ENCODE measurements at places on chromosomes 12 and 14. TPM values are rescaled to one million over a fixed set of nuclear protein-coding genes. Genes with fewer than 3 reads are reported as not detected.

Gene SDSL
- 13.4 TPM for polyA plus RNA-seq

Gene GALNT16
- polyA plus RNA-seq = not detected

Gene AKT1
- 106 TPM for polyA plus RNA-seq

Gene NELL2
- 0.45 TPM for polyA plus RNA-seq

Gene CEBPE
- polyA plus RNA-seq = 0.15 TPM

Gene C12orf54
- not detected for polyA plus RNA-seq

GRCh38 chr14:24695265-24696241 is 61.6 kb upstream of the GZMB start:
- no peaks in the 10 kb centered on the region for H3K27me3 ChIP-seq
- no peak overlapping the region for H3K27ac ChIP-seq
- DNase-seq = no peak
- H3K4me1 ChIP-seq = no peaks in the 10 kb centered on the region

GRCh38 chr12:132360906-132361777 is 31.8 kb upstream of the GALNT9 start:
- no peak for DNase-seq
- no peak overlapping the region for H3K4me3 ChIP-seq
- H3K27ac ChIP-seq = no peak overlapping the region
- no peaks in the 10 kb centered on the region for H3K36me3 ChIP-seq

DNA sequence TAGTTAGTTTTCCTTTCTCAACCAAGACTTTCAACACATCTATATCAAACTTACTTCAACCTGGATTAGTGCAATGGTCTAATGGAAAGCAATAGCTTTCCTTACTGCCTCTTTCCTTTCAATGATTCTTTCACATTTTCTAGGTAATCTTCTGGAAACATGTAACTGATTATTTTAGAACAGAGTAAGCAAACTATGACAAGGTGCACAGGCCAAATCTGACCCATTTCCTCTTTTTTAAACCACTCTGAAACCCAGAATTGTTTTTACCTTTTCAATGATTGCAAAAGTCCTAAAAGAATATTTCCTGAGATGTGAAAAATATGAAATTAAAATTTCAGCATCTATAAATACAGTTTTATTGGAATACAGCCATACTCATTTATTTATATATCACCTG is 81.6 kb upstream of the TMTC2 start:
- H3K27ac ChIP-seq = no peak overlapping the region
- no peaks in the 10 kb centered on the region for H3K27me3 ChIP-seq
- no peaks in the 10 kb centered on the region for H3K4me1 ChIP-seq
- H3K4me3 ChIP-seq = no peak overlapping the region
- H3K36me3 ChIP-seq = no peaks in the 10 kb centered on the region

- peak; percentile 62 for DNase-seq
- H3K27me3 ChIP-seq = peaks cover 2% of the 10 kb centered on the region
- H3K4me1 ChIP-seq = peaks cover 37% of the 10 kb centered on the region
- no peaks in the 10 kb centered on the region for H3K36me3 ChIP-seq
These were observed 8.1 kb downstream of the STAC3 start for GRCh38 chr12:57242691-57243454.

DNA sequence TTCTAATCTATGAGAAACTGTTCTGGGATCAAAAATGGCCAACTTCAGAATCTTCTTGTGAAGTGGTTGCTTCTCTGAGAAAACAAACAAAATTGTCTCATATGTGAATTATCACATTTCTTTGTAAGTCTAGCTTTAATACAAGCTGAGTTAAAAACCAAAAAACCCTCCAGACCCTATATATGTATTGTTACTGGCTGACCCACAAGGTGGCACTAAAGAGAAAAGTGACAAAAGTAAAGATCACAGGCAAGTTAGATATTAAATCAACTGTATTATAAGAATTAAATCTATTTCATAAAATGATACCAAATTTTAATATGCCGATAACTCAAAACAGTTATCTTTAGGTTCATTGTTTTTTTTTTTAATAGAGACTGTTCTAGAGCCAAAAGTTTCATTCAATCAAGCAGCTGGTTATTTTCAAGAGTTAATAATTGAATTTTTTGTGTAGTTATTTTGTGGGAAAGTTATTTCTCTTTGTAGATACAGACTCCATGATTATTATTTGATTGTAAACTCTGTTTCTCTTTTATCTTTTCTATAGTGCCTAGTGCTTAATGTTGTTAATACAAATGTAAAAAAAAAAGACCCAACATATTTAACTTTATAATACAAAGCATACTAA is 7.5 kb upstream of the TRHDE start:
- H3K36me3 ChIP-seq = no peaks in the 10 kb centered on the region
- peak; percentile 9 for DNase-seq
- H3K27me3 ChIP-seq = no peaks in the 10 kb centered on the region
- H3K4me3 ChIP-seq = no peak overlapping the region
- no peaks in the 10 kb centered on the region for H3K4me1 ChIP-seq

DNA sequence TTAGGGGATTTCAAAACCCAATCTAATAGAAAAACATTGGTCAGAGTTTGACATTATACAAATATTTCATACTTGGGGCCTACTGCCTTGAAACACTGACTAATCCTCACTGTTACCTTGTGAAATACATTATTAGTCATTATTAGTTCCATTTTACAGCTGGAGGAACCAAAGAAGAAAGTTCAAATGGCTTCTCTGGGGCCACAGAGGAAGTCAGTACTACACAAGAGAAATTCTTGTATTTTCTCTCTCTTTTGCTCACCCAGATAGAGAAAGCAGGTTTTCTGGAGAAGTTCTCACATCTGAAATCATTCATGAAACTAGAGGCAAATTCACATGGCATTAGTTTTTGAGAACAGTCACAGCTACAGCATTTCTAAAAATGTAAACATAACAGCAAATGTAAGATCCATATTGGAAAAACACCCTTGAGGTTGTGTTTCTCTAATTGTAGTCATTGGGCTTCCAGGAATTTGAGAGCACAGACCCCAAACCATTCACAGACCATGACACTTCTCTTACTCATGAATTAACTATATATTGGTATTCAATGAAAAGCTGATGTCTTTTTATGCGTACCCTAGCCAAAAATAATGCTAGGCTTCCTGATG is 83.0 kb downstream of the LLPH start:
- no peak overlapping the region for H3K27ac ChIP-seq
- H3K4me3 ChIP-seq = no peak overlapping the region
- peaks cover 10% of the 10 kb centered on the region for H3K27me3 ChIP-seq
- H3K36me3 ChIP-seq = no peaks in the 10 kb centered on the region
- DNase-seq = no peak

GRCh38 chr14:58617619-58618018 is 20.1 kb upstream of the DACT1 start:
- H3K4me1 ChIP-seq = no peaks in the 10 kb centered on the region
- H3K27ac ChIP-seq = no peak overlapping the region
- H3K27me3 ChIP-seq = peaks cover 4% of the 10 kb centered on the region
- H3K36me3 ChIP-seq = no peaks in the 10 kb centered on the region

GRCh38 chr12:53064613-53065436 is 14.4 kb downstream of the SPRYD3 start:
- H3K27ac ChIP-seq = no peak overlapping the region
- H3K4me1 ChIP-seq = peaks cover 8% of the 10 kb centered on the region
- H3K4me3 ChIP-seq = no peak overlapping the region
- peaks cover 8% of the 10 kb centered on the region for H3K36me3 ChIP-seq
- H3K27me3 ChIP-seq = no peaks in the 10 kb centered on the region

DNA sequence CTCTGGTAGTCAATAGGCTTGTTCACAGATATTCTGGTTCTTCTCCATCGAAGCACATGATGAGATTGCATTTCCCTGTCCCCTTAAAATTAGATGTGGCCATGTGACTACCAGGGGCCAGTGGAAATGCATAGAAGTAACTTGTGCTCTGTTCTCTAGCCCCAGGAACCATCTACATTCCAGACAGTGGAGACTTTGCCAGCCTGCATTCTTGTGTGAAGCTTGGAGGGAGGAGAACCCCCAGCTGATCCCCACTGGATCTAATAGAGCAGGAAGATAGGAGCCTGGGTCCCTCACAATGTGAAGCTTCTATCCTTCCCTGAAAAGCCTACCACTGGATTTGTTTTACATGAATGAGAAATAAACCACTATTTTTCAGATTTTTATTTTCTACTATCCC is 130.1 kb downstream of the KITLG start:
- H3K36me3 ChIP-seq = no peaks in the 10 kb centered on the region
- no peak overlapping the region for H3K27ac ChIP-seq
- no peaks in the 10 kb centered on the region for H3K4me1 ChIP-seq
- no peak overlapping the region for H3K4me3 ChIP-seq

DNA sequence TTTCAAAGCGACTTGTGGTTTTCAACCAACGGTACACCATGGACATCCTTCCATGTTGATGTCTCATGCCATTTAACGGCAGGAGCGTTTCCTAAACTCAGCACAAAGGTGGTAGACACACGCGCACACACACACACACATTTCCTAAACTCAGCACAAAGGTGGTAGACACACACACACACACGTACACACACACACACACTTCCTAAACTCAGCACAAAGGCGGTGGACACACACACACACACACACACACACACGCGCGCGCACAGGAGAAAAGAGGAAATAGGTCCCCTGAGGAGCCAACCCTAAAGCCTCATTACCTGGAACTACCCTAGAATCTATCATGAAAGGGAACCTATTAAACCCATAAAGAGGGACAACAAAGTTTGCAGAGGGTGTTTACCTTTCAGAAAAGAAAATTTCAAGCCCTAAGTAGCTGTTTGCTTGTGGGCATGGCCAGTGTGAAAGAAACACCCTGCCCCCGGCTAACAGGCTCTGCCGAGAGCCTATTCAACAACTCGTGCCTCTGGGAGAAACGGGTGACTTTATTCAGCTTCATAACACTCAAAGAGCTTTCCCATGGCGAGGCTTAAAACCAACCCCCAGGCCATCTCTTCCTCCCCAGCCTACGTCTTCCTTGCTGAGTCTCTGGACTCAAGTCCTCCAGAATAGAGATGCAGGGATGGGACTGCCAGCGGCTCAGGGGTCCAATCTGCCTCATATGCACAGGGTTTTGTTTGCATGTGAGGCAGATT is 31.8 kb downstream of the SLC8B1 start:
- no peak overlapping the region for H3K4me3 ChIP-seq
- H3K4me1 ChIP-seq = peaks cover 32% of the 10 kb centered on the region
- H3K27ac ChIP-seq = no peak overlapping the region
- H3K36me3 ChIP-seq = peaks cover 38% of the 10 kb centered on the region

- no peak for DNase-seq
- H3K4me3 ChIP-seq = no peak overlapping the region
- H3K27ac ChIP-seq = no peak overlapping the region
- no peaks in the 10 kb centered on the region for H3K4me1 ChIP-seq
- H3K27me3 ChIP-seq = no peaks in the 10 kb centered on the region
- no peaks in the 10 kb centered on the region for H3K36me3 ChIP-seq
These were observed 151.4 kb downstream of the SSPN start for GRCh38 chr12:26346736-26347135.

Data from K562 (cell line).